ENCODE measurements at places on chromosomes 12 and 14.

- no peak for DNase-seq
Measured at GRCh38 chr12:25794571-25794970, 163.9 kb upstream of the RASSF8 start.

DNA sequence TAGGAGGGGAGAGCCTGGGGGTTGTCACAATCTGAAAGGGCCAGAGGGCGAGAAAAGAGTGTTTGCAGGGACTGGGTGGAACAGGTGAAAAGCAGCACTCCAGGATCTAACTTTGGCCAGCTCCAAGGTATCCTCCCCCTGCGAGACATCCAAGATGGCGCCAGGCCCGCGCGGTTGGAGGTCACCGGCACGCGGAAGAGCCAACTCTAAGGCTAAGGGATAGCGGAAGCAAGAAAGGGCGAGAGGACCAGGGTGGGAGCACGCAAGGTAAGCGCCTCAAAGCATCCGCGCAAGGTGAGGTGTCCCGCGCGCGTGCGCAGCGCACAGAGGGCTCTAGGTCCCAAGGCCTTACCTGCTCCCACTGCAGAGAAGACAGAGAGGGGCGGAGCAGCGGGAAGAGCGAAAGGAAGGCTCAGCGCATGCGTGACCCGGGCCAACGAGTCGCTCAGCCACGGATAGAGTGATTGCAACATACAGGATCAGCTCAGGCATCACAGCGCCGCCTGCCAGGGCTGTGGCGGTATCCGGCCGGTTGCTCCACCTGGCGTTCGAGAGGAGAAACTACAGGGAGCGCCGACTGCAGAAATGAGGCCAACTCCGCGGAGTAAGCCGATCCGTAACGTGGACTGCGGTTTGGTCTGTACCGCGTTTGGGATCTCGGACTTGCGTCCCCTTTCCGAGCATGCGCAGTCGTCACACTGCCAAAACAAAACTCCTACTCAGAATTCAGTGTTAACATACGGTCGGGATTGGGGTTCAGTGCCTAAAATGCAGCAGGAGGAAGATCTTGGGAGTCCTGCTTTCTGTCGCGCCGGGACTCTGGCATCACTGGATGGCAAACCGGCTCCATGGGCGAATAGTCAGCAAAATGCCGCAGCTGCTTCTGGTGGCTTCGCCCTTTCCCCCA, at the start of gene ATP5MC2:
Gene ATP5MC2 (minus strand): TSS at position 383 of the 907 bp plus-strand sequence. CDS start 3,469 bp downstream, outside the sequence.
- peak; percentile 97 for DNase-seq

DNA sequence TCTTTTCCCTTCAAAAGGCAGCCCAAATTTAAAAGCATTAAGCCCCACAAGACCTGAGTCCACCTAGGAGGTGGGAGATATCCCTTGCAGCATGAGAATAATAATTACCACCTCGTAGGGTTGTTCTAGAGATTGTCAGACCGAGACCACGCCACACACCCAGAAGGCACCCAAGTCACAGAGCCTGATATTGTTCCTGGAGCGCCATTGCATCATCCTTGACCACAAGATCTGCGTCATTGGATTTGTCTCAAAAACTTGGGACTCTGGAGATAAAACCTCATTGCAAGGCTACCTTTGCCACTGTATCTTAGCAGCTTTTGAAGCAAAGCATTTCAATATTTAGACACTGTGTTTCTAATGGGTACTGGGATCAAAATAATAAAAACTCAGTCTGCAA, 29.4 kb upstream of the PPP2R5C start:
- DNase-seq = peak; percentile 37

- no peak for DNase-seq
Measured at GRCh38 chr12:69639400-69640016, 28.8 kb upstream of the LRRC10 start.

- DNase-seq = no peak
Measured at GRCh38 chr14:104938436-104938835, 13.8 kb downstream of the PLD4 start.

DNA sequence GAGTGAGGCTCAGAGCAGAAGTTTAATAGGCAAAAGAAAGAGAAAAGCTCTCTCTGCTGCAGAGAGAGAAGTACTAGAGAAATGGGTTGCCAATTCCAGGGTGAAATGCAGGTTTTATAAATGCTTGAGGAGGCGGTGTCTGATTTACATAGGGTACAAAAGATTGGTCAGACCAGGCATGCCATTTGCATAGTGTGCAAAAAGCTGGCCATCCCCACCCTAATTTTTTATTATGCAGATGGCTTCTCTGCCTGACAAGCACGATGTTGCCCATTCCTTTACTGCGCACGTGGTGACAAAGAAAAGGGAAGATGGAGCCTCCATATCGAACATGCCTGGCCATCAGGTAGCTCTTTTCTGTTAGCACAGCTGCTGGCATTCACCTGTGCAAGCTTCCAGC, 209.3 kb upstream of the PPFIA2 start:
- DNase-seq = no peak

DNA sequence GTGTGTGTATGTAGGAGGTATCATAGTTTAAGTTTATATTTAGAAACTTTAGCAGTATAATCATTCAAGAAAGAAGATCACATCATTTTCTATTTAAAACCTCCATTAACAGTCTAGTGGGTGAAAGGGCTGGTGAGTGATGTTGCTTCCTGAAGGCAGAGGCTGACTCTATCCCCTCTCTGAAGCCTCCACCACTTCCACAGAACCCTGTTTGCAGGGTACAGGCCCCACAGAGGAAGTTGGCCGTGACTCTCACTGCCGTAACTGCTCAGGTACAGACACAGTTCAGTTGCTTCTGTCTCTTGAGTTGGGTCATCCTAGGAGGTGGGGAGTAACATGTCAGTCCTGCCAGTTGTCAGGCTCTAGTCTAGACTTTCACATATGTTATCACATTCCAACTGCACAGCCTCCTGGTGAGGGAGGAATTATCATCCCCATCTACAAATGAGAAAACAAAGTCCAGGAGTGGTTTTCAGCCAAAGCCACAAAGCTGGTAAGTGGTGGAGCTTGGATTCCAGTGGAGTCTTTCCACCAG, 31.5 kb downstream of the CFL2 start:
- DNase-seq = no peak

DNA sequence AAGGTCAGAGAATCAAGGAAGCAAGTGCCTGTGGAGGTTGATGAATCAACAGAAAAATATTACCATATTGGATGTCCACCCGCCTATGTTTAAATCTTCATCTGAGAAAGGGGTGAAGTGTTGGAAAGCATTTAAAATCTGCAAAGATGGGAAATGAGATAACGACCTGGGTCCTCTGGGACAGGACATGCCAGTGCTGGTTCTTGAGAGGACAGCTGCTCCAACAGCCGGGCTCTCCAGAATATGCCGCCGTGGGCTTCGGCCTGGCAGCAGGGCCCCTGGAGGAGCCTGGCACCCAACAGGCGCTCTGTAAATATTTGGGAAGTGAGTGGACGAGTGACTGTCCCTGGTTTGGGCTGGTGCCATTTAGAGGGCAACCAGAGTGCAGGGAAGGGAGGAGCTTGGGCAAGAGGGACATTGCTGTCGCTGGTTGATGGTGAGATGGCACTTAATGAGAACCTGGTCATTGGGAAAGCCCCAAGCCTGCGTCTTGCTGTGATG, 129.9 kb downstream of the KCNA5 start:
- no peak for DNase-seq

DNA sequence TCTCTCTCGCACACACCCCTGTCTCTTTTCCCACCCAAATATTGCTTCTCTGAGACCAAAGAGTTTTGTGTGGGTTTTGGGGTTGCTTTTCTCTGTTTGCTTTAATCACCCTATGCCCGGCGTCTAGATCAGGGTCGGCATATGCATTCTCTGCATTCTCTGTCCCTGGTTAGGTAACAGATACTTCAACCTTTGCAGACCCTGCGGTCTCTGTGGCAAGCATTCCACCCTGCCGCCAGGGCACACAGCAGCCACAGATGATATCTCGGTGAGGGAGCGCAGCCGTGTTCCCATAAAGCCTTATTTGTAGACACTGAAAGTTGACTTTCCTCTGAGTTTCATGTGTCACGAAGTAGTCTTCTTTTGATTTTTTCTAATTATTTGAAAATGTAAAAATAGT, 110.4 kb upstream of the FZD10 start:
- DNase-seq = no peak

DNA sequence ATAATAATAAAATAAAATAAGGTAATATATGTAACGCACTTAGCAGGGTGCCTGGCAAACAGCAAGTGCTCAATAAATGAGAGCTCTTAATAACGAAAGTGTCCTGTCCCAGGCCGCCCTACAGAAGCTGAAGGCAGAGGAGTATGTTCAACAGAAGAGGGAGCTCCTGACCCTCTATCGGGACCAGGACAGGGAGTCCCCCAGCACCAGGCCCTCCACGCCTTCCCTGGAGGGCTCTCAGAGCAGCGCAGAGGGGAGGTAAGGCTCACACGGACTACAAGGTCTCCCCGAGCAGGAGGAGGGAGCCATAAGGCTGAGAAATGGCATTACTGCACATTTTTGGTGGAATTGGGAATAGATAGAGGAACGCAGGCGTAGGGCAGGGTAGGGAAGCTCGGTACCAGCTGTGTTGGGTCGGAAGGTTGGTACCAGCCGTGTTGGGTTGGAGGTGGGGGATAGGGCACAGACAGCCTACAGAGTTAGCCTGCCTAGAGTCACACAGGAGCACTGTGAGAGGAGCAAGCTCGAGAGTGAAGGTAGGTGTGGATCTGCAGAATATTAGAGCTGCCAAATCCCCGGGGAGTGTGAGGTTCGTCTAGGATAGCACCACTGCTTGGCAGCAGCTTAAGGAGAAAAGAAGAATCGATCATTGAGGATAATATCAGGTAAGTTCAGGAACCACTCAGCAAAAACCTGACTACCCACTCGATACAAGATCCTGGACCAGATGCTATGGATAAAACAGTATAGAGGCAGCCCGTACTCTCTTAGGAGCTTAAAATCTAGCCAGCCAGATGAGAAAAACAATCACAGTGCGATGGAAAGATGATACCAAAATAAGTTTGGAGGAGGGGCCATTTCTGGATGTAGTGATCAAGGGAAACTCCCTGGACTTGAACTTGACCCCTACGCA, 15.3 kb downstream of the TNFRSF1A start:
- peak; percentile 83 for DNase-seq

DNA sequence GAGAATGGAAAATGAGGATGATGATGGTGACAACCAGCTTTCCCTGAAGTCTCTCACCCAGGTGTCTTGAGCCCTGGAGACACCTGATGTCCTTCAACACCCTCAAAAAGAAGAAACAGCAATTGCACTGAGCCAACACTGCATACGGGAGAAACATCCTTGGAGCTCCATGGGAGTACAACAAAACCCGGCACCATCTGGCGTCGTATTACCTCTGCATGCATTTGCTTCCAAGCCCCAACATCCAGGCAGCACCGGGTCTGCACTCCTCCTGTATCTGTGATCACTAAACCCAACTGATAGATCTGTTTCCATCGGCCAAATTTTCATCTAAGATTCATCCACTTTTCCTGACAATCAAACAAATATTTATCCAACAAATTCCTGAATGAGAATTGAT, 249.9 kb downstream of the DPF3 start:
- DNase-seq = no peak

- DNase-seq = no peak
Measured at GRCh38 chr12:57864442-57865083, 18.0 kb upstream of the CTDSP2 start.

DNA sequence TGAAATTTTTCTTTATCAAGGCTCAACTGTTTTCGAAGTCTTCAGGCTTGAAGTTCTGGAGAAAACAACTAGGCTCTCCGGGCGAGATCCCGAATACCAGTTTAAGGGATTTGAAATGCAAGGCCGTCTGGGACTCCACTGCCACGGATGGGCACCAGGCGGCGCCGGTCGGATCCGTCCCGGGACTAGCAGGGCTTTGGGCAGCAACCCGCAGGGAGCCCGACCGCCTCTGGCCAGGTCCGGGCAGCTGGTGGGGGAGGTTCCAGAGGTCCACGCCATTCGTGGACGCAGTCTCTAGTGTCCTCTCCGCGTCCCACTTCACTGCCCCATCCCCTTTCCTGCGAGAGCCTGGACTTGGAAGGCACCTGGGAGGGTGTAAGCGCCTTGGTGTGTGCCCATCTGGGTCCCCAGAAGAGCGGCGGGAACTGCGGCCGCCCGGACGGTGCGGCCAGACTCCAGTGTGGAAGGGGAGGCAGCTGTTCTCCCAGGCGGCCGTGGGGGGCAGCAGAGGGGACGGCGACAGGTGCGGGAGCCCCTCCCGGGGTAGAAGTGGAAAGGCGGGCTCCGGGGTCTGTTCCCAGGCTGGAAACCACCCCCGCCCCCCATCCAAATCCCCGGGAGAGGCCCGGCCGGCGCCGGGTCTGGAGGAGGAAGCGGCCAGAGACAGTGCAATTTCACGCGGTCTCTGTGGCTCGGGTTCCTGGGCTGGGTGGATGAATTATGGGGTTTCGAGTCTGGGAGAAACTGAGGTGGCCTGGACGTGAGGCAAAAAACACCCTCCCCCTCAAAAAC, 838 bp upstream of the ERBB3 start:
- DNase-seq = peak; percentile 95

GRCh38 chr12:44403185-44403584, 472.9 kb downstream of the NELL2 start:
- DNase-seq = no peak

DNA sequence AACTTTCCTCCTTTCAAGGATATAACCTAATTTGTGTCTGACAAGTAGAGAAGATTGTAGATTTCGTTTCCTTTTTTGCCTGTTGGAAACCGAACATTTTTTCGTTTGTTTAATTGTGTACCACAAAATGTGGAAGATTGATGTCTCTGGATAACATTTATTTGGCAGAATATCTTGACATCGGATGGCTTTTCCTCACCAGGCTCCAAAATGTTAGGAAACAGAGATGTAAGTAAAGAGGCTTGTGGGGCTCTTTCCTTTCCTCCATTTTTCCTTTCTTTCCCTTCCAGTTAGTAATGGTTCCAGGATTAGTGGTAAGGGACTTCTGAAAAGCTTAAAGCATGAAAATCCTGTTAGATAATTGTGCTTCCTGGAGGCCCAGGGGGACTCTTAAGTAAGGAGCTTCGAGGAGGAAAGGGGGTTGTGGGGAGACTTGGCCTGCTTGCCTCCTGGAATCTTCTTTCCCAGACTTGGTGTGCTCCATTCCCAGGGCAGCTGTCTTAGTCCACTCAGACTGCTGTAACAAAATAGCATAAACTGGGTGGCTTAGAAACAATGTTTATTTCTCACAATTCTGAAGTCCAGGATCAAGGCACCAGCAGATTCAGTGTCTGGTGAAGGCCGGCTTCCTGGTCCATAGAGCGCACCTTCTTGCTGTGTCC, 243.1 kb upstream of the PWP1 start:
- no peak for DNase-seq
